Testis (tissue), 5 donors: ENCODE measurements at places on chromosomes 16 and 17.
A peak's percentile ranks its signal among the peaks of the same experiment; 100 is the strongest.

- no peak for DNase-seq
Observed at GRCh38 chr16:2904922-2905240, 6.8 kb upstream of the FLYWCH1 start.

DNA sequence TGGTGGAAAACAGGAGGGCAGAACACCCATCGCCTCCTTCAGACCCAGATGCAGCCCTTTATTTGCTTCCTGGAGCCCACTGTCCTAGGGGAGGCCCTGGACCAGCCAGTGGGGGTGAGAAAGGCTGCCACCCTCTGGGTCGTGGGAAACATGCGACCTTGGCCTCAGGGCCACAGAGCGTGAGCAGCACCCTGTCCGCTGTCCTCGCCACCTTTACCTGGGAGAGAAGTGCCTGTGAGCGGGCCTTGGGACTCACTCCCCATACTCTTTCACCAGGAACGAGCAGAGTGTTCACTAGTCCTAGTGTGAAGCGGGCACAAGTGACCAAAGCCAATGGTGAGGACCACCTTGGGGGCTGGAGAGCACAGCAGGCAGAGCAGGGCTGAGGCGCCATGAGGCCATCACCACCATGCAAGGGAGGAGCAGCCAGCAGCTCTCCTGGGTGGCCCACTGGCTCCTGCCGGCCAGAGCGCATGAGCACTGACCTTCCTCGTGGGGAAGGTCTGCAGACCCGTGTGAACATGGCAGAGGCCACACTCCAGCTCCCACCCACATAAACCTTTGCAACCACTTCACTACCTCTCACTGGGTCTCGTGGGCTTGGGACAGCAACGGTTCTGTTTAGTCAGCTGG lies 8.5 kb downstream of the SMCR8 start:
- no peak for DNase-seq

DNA sequence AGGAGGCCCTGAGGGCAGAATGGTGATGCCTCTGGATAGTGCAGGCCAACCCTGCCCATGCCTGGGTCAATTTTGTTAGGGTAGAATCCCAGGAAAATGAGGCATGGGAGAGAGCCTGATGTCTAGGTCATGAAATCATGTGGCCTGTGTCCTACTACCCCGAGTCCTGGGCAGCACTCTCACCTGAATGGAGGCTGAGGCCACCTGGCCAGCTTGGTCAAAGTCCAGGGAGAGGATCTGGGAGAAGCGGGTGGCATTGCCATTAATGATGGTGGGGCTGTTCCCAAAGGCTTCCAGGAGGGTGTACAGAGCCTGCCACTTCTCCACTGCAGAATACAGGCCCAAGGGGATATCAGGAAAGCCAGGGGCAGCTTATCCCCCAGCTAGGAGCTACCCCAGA lies 59.8 kb downstream of the MYO18A start:
- no peak for DNase-seq

DNA sequence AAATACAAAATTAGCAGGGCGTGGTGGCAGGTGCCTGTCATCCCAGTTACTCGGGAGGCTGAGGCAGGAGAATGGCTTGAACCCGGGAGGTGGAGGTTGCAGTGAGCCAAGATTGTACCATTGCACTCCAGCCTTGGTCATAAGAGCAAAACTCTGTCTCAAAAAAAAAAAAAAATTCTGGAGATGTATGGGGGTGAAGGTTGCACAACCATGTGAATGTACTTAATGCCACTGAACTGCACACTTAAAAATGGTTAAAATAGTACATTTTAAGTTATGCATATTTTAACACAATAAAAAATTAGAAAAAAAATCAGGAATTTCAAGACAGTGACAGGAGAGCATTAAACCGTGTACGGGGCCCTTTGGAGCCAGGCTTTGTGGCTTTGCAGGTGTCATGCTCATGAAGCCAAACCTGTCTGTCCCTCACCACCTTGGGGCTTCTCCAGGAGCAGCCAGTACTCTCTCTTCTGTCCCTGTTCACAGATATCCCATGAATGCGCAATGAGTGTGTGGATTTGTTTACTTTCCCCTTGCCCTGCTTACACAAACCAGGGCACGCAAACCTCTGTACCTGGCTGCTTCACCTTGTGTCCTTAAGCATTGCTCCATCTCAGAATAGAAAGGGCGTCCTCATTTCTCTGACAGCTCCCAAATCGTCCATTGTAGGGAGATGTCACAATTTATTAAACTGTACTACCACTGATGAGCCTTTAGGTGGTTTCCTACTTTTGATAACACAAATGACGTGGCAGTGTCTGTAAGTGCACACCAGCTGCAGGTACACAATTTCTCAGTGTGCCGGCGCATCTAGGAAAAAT lies 58.2 kb upstream of the CBX4 start:
- no peak for DNase-seq

DNA sequence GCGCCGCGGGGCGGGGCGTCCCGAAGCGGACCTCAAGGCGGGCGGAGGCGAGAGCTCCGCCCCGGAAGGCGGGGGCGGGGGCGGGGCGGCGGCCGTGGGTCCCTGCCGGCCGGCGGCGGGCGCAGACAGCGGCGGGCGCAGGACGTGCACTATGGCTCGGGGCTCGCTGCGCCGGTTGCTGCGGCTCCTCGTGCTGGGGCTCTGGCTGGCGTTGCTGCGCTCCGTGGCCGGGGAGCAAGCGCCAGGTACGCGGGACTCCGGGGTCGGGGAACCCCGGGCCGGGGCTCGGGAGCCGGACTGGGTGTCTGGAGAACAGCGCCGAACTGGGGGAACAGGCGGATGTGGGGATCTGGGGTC lies at the start of gene TNFRSF12A:
TSS of gene TNFRSF12A (plus strand) at position 122 of the 357 bp plus-strand sequence. CDS start at position 152, 30 bp downstream.
- DNase-seq = peak; percentile 78

DNA sequence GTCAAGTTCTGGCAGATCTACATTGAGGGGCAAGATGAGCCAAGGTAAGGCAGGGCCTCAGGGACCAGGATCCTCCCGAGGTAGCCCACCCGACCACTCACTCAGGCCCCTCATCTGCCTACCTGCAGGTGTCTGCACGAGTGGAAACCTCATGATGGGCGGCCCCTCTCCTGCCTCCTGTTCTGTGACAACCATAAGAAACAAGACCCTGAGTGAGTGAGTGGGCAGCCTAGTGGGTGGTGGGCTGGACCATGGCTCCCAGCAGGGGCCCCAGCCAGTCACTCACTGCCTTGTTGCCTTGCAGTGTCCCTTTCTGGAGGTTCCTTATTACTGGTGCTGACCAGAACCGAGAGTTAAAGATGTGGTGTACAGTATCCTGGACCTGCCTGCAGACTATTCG lies 5.4 kb downstream of the EDC4 start:
- DNase-seq = no peak

DNA sequence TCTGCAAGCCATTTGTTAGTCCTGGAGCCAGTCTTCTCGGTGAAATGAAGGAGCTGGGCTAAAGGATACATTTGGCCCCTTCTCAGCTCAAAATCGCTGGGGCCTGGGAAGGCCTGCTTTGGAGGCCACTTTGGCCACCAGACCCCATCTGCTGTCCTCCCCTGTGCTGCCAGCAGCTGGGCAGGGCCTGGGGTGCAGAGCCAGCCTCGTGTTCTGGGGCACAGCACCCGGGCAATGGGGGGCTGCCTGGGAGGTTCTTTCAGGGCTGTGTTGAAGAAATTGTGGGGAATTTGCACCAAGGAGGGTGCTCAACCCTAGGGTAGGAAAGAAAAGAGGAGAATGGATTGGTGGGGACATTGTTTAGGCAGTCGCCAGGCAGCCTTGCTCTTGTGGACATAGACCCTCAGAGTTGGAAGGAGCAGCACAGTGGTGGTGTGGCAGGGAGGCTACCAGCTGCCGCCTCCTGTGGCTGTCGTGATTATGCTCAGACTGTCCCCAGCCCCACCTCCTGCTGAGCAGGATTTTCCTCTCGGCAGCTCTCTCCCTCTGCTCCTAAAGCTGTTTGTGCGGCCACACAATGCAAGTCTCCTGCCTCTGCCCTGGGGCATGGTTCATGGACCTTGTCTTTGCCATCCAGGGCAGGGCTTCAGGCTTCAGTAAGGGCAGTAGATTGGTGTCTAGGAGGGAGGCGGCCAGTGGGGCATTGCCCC lies 174.8 kb downstream of the NTN1 start:
- DNase-seq = no peak

- DNase-seq = no peak
Observed at GRCh38 chr17:5365831-5366230, 53.6 kb downstream of the NUP88 start.

- DNase-seq = peak; percentile 78
Observed at GRCh38 chr17:44095647-44096496, 25.3 kb downstream of the G6PC3 start.

GRCh38 chr17:62975206-62975605 lies 9.2 kb downstream of the TANC2 start:
- DNase-seq = no peak

GRCh38 chr16:72847187-72848027 lies 200.5 kb downstream of the ZFHX3 start:
- peak; percentile 69 for DNase-seq

GRCh38 chr16:17529982-17530760 lies 59.4 kb upstream of the XYLT1 start:
- no peak for DNase-seq

GRCh38 chr17:14302091-14302430 lies 1.2 kb downstream of the HS3ST3B1 start:
- DNase-seq = peak; percentile 45

DNA sequence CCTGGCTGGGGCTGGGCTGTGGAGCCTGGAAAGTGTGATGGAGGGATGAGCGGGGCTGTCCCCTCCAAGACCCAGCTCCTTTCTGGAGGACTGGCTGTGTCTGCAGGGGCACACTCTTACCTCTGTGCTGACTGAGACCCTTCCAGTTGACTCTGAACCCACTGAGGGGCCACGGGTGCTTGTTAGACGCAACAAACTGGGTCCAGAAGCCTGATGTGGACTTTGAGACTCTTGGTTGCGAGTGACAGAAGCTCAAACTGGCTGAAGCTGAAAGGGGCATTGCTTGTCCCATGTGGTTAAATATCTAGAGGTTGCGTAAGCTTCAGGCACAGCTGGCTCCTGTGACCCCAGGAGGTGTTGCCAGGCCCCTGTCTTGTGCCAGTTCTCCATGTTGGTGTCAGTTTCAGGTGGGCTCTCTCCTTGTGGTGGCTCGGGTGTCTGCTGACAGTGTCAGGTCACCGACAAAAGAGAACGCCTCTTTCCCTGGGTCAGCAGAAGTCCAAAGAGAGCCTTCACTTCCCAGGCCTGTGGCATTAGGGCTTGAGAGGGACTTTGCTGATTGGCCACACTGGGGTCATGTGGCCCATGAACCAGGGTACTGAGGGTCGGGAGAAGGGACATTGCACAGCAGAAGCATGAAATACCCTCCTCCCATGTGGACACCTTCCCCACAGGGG lies 16.7 kb downstream of the ADCY7 start:
- DNase-seq = no peak

DNA sequence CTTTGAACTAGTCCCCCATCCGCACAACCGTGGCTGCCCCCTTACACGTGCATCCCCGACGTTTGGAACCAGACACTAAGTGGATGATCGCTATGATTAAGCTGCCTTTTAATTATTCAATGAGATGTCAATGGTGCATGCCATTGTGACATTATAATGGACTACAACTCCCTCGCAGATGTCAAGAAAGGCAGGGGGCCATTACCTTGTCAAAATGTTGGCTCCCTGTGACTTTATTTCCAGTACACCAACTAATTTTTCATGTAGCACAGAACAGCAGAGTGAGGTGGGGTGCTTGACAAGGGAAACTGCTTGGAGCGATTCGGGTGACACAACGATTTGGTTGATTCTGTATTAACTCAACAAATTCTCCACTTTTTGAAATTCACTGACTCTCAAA lies 26.5 kb downstream of the ASIC2 start:
- DNase-seq = no peak

DNA sequence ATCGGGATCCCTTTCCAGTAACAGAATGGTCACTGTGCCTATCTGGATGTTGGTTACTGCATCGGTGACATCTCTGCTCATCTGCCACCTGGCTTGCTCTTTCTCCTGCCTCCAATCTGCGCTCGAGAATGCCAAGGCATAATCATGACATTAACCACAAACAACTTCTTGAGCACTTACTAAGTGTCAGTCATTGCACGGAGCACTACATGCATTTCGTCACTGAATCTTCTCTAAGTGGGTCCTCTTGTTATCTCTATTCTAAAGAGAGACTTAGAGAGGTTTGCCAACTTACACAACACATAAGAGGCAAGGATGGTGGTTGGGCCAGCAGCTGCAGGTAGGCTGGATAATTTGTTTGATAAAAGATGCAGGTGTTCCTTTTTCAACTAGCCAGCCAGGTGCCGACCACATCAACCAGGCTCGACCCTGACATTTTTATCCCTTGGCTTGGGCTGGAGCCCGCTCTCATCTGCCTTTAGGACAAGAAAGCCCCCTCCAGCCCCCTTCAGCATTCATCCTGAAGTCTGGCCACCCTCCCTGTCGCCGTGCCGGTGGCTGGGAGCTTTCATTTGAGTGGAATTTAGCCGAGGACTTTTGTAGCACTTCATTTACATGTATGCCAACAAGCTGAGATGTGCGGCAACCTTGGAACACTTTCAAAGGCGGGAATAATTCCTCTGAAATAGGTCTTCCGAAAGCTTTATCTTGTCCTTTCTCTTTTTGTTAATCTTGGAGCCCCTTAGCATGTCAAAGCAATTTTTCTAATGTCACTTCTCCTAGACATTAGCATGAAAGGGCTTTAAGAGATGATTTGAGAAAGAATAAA lies 89.3 kb upstream of the NKD1 start:
- no peak for DNase-seq
